ENCODE measurements at places on chromosomes 13 and 19.

DNA sequence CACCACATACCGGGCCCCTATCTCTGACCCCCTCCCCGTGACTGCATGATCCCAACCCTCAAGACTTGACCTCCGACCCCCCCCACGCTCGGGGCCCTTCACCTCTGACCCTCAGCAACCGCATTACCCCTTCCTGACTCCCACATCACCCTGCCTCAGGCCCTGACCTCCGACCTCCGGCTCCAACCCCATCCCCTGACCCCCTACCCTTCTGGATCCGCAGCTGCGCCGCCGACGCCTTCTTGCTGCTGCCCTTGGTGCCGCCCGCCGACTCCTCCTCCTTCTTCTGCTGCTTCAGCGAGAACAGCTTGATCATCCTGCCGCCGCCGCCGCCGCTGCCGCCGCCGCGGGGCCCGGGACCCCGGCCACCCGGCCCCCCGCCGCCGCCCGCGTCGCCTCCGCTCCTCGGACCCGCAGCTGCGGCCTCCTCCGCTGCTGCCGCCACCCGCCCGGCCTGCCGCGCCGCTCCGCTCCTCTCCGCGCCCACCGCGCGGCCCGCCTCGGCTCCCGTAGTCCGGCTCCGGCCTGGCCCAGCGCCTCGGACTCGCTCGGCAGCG is at the start of gene UBE2M:
UBE2M (minus strand) TSS at position 546 of the 557 bp plus-strand sequence; CDS start at position 316, 230 bp downstream.
- no peak for DNase-seq

DNA sequence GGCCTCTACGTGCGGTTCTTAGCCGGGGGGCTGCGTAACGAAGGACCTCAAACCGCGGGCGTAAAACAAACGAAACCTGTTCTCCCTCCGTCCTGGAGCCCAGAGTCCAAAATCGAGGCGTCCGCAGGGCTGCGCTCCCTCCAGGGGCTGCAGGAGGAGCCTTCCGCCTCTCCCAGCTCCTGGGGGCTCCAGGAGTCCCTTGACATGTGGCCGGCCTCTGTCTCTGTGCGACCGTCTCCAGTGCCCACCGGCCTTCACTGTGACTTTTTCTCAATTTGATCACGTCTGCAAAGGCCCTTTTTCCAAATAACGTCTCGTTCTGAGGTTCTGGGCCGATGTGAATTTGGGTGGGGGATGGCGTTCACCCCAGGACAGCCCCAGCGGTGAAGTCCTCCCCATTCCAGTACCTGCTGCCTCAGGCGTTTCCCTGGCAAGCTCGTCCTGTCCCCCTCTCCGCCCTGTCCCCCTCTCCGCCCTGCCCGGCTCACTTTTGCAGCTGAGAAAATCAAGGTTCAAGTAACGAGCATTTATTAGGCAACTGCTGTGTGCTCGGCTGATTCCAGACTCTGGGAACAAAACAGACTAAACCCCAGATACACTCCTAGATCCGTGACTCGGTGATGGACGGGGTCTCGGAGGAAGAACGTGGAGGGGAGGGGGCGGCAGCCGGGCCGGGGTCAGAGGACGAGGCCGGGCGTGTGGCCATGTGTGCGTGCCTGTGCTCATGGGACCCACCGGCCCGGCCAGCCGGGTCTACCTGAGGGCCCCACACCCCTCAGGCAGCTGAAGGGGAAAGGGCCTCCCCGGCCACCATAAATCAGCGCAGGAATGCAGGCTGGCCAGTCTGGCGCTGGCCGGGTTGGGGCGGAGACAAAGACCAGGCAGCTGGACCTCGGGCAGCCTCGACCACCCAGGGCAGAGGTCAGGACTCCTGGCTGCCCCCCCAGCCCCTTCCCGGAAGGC is 28.1 kb upstream of the WDR18 start:
- no peak for DNase-seq

DNA sequence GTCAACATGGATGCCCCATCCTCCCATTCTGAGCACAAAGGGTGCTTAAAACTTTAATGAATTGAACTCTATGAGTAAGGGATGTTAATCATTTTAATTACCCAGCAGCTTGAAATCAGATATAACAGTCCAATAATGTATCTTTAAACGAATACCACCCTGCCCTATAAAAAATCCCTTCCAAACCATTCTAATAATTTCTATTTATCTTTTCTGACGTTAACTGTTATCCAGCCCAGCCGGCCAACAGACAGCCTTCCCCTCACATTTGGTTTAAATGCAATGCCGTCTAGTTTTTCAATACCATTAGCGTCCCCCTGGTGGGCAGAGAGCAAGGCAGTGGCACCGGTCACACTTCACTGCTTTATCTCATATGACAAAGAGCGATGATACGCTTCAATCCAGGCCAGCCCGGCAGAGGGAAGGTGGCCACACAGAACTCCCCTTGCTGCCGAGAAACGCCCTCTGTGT is 402.2 kb upstream of the ZNF507 start:
- no peak for DNase-seq

DNA sequence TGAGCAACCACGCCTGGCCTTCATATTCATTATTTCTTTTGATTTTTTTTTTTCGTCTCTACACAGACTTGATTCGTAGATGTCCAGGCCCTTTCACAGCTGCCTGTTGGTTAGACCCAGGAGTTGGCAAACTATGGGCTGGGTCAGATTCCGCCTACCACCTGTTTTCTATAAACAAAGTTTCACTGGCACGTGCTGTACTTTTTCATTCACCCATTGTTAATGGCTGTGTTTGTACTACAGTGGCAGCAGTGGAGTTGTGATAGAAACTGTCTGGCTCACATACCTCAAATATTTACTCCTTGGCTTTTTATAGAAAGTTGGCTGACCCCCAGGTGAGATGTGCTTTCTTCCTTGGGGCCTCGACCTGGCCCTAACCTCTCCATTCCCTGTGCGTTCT is 72.9 kb upstream of the TEX29 start:
- no peak for DNase-seq

Data from memory B cell (primary cell).